Sigmoid colon (tissue), 7 donors: ENCODE measurements at places on chromosomes 6 and 20.

- no peak for DNase-seq
These were observed 201.7 kb upstream of the RREB1 start for GRCh38 chr6:6905961-6906518.

DNA sequence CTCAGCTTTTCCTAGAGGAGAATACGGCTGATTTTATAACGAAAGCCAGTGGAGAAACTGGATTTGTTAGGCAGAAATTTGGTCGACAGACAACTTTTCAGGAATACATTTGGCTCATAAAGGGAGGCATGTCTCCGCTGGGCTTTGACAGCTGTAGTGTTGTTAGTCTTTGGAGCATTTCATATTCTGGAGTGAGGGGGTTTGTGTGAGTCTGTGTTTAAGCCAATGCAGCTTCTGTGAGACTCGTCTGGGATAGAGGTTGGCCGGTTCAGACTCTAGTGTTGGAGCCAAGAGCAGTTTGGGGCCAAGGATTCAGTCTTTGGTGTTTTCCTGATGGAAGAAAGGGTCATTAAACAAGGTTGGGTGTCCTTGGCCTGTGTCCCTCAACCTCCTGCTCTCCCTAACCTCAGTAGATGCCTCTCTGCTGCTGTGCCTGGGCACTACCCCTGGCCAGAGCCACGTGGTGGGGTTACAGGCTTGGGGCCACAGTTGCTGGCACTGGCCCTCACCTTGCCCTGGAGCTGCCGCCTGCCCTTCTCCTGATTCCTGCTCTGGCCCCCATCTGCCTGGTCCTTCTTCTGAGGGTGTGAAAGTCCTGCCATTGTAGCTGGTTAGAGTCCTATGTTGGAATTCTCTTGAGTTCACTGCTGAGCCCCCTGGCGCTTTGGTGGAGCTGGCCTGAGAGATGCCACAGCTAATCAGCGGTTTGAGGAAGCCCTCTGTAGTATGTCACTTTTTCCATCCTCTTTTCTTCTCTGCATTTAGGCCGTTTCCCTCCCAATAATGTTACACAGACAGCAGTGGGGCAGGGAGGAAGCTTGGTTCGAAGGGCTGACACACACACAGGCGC lies 6.9 kb downstream of the PTK7 start:
- no peak for DNase-seq

DNA sequence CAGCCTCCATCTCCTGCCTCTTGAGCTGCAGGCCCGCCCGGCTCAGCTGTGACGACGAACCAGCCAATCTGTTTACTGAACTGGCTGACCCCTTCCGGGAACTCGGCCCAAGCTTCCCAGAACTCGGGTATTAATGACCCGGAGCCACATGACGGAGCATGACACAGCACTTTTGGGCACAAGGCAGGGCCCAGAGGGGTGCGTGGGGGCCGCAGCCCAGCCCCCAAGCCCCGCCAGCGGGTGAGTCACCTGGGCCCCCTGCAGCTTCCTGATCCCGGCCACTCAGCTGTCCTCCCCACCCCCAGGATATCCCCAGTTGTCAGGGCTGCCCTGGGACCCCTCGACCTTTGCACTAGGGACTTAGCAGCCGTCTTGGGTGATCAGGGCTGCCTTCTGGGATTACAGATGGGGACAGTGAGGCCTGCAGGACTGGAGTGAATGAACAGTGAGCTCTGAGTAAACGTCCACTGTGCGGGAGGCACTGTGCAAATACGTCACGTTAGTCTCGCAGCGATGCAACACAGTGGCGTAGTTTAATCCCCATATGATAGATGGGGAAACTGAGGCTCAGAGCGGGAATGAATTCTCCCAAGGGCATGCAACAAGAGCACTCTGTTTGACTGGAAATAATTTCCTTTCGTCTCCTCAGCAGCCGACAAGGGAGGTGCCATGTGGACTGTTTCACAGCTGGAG lies 102.1 kb downstream of the CEBPB start:
- peak; percentile 98 for DNase-seq

GRCh38 chr6:165274611-165275010 lies 34.8 kb downstream of the C6orf118 start:
- DNase-seq: no peak

DNA sequence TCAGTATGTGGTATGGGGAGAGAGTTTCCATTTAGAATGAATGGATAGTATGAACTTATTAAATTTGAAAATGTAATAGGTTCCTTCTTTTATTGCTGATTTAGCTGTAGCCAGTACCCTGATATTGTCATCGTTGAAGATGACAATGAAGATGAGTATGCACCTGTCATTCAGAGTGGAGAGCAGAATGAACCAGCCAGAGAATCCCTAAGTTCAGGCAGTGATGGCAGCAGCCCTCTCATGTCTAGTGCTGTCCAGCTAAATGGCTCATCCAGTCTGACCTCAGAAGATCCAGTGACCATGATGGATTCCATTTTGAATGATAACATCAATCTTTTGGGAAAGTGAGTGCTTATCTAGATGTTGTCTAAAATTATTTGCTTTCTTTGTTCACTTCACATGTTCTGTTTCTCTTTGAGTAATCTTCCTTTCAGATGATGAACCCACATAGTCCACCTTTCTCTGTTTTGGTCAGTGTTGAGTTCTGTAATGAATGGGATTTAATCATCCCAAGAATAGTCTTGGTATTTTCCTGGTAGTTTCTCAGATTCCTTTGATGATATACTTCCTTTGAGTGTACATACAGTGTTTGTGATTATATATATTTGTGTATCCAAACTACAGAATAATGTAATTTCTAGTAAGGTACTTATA lies 23.3 kb downstream of the HSF2 start:
- DNase-seq: no peak

GRCh38 chr20:38272398-38272797 lies 11.9 kb upstream of the KIAA1755 start:
- DNase-seq: peak; percentile 38

DNA sequence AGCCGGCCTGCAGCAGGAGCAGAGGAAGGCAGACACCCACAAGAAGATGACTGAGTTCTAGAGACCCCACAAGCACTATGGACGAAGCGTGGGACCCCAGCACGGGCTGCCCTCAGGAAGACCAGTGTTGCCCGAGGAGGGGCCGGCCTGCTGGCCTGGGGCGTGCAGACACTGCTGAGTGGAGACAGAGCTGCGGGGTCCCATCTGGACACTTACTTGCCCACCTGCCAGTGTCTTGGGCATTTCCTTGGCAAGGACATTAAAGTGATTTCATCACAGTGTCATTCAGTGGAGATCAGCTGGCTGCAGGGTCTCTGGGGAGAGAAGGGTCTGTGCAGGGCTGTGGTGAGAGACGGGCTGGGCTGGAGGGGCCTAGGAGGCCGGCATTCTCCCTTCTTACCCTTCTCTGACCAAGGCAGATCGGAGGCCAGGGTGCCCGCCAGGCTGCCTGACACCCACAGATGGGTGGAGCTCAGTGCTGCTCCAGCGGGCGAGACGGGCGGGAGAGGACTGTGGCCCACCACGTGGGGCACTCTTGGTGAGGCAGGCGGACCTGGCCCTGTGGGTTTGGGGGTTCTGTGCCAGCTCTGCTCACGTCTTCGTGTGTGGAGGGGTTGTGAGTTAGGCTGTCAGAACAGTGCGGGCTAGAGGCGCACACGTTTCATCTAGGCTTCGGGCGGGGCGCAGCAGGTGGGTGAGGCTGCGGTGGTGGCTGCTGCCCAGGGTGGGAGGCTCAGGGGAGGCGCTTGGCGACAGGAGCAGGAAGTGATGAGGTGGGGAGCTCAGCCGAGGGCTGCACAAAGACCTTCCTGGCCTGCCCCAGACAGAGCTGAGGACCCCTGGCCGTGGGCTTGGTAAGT lies at the start of gene LIME1:
LIME1 (plus strand) TSS at position 806 of the 860 bp plus-strand sequence. CDS start 886 bp downstream, outside the sequence.
- DNase-seq: peak; percentile 67

- DNase-seq: no peak
These were observed 3.6 kb downstream of the CCND3 start for GRCh38 chr6:41937861-41938574.

DNA sequence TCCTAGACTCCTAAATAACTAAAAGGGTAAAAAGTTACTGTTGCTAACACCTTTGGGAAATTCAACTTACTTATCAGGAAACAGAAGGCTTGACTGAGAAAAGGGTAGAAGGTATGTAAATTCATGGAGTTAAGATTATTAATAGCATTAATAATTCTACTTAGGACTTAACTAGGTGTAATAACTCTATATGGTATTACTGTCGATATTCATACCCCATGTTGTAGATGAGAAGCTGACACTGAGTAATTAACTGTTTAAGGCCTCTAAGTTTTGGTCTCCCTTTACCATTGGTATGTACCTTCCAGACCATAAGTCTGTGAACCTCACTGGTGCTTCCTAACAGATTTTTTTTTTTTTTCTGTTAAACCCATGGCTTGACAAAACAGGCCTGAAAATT lies 15.4 kb downstream of the GLO1 start:
- DNase-seq: no peak

DNA sequence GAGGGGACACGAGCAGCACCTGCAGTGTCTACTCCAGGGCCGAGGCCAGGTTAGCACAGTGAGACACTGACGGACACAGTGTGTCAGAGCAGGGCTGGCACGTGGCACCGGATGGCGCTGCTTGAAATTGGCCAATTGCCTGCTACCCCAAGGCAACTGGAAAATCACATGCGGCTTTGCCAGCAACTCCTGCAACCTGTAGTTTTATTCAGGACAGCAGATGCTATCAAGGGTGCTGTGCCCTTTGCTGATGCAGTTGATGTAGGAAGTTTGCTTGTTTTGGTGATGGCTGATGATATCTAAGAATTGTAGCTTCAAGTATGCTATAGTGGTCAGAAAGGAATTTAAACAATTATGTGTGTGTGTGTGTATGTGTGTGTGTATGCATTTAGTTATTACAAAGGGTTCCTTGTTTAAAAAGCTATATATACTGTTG lies 25.9 kb downstream of the RIN2 start:
- peak; percentile 57 for DNase-seq

DNA sequence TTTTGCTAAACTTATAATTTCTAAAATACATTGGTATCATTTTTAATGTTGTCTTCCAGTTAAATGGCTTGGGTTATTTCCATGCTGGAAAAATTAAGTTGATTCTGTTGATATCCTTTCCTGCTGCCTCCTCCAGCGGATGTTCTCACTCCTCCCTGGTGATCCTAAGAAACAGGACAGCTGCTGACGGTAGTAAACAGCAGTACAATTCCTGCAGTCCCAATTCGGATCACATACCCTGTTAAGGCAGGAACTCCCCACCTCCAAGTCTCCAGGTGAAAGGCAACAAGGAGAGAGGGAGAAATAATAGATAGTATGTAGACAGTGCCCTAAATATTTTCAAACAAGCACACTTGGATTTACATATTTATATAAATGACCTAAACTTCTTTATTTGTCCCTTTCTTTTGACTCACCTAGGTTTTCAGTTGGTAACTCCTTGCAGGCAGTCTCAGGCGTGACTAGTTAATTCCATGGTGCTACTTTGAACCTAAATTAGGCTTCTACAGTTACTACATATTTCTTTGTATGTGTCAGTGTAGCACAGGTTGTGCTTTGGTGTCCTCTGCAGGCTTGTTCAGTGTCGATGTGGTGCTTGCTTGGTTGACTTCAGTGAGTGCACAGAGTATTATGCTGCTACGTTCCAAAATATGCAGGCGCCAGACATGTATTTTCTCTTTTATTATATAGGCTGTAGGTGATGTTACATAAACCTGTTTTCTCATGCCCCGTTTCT lies 126.0 kb downstream of the ADGRB3 start:
- DNase-seq: no peak

GRCh38 chr20:11246251-11246775 lies 572.5 kb upstream of the JAG1 start:
- DNase-seq: no peak

DNA sequence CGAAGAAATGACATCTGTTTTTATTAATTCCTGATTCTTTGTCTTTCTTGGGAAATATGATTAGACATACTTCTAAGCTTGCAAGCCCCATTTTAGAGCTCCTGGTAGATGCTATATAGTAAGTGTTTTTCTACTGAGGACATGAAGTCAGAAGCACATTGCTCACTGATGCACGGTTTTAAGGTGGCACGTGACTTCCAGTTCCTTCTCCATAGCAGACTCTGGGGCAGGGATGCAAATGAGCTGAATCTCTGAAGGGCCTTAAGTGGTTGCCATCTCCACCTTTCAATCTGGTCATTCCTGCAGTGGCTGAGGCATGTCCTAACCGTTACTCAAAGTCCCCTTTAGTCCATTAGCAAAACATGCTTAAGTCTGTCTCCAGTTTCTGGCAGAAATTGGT lies 421.2 kb upstream of the HTR1E start:
- DNase-seq: no peak

DNA sequence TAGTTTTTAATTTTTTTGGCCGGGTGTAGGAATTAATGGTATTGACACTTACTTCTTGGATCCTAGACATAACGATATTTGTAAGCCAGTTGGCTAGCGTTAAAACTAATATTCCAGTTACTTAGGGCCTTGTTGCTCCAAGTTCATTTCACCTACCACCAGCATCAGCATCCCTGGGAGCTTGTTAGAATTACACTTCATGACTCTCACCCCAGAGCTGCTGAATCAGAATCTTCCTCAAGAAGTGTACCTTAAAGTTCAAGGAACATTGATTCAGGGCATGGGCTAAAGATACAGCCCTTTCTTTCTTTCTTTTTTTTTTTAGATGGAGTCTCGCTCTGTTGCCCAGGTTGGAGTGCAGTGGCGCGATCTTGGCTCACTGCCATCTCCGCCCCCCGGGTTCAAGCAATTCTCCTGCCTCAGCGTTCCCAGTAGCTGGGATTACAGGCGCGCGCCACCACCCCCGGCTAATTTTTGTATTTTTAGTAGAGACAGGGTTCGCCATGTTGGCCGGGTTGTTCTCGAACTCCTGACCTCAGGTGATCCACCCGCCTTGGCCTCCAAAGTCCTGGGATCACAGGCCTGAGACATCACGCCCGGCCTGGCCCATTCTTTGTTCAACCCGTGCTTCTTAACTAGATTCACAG lies 1.1 kb downstream of the SLX4IP start:
- DNase-seq: peak; percentile 61

GRCh38 chr20:32482442-32483261 lies 102.5 kb downstream of the NOL4L start:
- DNase-seq: peak; percentile 76

DNA sequence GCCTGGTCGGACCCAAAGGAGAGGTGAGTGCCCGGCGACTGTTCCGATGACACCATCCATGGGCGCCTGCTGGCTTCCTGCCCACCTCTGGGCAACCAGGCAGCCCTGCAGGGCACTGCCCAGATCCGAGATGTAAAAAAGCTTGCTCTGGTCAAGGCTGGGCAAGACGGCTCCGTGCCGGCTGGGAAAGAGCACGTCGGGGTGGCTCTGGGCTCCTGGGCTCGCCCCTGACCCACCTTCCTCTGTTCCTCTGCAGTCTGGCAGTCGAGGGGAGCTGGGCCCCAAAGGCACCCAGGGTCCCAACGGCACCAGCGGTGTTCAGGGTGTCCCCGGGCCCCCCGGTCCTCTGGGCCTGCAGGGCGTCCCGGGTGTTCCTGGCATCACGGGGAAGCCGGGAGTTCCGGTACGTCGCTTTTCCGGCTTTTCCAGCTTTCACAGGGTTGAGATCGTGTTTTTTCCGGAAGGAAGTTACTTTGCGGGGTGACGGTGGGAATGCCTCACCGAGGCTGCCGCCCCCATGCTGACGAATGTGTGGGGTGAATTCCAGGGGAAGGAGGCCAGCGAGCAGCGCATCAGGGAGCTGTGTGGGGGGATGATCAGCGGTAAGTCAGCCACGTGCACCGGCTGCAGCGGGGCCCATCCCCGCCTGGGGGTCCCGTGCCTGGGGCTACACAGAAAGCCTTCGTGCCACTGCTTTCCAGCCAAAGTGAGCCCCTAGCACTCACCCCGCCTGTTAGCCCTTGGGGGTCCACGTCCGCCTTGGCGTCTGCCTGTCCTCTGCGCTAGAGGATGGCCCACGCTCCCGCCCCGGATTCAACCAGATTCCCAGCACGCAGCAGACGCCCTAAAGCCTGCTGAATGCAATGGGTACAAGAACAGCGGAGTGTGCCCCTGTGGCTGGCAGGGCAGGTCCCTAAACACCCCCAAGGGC lies 19.3 kb downstream of the COL9A3 start:
- peak; percentile 65 for DNase-seq

- DNase-seq: no peak
These were observed 77.9 kb downstream of the PHF20 start for GRCh38 chr20:35849706-35850105.
